Mammary epithelial cell (primary cell): ENCODE measurements at places on chromosomes 2 and 18.

DNA sequence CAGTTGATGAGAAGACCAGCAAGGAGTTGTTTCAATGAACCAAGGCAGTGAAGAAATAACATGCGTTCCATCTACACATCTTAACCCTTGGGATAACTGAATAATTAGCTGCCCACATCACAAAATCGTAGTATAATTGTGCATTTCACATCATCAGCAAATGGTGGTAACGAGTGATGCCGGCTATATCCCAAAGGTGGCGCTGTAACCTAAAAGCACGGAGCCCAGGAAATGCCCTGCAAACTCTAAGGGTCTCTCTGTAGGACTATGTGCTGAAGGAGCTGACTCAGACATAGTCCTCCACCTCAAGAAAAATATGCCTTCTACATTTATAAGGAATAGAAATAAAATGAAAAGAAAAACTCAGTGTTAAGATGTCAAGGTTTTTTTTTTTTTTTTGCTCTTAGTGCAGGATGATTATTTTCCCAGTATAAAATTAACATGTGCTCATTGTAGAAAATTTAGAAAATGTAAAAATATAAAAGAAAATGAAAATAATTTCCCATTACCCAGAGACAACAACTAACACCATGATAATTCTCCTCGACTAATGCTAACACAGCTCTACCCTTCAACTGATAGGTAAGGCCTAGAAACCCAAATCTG lies 23.1 kb upstream of the DSG3 start:
- peak; percentile 31 for DNase-seq

GRCh38 chr2:6922201-6922656 lies 5.0 kb downstream of the RNF144A start:
- no peak for DNase-seq

DNA sequence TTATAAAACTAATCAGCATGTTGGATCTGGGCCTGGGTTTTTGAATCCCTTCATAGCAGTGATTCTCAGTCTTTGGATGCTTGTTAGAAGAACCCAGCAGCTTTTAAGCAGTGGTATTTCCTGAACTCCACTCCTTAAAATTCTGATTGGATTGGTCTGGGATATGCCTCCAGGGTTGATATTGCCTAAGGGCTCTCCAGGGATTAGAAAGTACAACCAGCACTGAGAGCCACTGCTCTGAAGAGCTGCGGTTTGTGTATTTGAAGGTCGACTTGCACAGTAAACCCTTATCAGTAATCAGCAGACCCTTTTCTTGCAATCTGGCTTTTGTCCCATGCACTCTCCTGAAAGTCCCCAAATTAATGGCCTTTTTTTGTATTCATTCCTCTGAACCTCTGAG lies 17.0 kb upstream of the RBMS1 start:
- DNase-seq: no peak

DNA sequence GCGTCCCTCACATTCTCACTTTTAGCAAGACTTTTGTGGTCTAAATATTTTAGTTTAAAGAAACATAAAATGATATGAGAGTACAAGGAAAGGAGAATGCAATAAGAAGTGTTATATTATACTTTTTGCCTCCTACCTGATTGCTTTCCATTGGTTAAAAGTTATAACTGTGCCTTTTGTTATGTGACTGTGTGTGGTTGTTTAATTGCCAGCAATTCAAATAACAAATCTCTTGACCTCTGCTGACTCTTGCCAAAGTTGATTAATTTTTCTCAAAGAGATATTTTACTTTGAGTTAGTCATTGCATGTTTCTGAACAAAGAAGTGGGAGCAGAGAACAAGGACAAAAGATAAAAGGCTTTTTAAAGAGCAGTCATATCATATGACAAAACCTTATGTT lies 599.5 kb downstream of the SUCLG1 start:
- no peak for DNase-seq
